ENCODE measurements at places on chromosomes 5 and 9.

- DNase-seq, result no peak
Observed at GRCh38 chr5:159269723-159270122, 6.6 kb downstream of the UBLCP1 start.

GRCh38 chr5:31934156-31934555 is 240.0 kb downstream of the GOLPH3 start:
- no peak for DNase-seq

- no peak for DNase-seq
Observed at GRCh38 chr5:83357621-83358231, 113.8 kb upstream of the VCAN start.

DNA sequence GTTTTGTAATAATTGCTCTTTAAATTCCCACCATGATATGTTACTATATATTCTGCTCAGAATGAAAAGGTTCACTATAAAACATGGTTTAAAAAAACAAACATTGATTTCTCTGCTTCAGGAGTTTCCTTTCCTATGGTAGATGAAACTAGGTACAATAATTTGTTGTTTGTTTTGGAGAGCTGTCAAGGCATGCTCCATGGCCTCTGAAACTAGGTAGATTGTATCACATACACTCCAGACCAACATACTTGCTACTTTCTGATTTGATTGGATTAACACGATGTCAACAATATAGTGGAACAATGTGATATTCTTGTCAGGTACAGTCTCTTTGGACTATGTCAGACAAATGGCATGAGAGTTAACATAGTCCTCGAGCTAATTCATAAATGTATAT is 452.7 kb upstream of the CDH9 start:
- no peak for DNase-seq

DNA sequence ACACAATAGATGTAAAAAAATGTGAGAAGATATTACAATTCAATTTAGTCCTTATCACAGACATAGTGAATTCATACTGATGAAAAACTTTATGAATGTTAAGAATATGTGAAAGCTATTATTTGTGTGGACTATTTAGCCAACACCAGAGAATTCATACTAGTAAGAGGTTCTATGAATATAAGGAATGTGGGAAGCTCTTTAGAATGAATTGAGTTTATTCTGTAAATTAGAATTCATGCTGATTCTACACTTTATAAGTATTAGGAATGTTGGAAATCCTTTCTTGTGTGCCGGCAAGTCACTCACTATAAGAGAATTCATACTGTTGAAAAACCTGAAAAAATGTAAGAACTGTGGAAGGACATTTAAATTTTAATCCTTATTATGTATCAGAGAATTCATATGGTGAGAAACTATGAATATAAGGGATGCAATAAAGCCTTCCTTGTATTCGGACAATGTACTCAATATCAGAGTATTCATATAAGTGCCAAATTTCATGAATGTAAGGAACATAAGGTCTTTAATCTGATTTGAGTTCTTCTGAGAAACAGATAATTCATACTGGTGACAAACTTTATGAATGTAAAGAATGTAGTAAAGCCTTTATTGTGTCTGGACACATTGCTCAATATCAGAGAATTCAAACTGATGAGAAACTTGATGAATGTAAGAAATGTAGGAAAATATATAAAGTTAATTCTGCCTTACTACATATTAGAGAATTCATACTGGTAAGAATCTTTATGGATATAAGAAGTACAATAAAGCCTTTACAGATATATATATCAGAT is 21.6 kb upstream of the PCDHA1 start:
- DNase-seq, result no peak

DNA sequence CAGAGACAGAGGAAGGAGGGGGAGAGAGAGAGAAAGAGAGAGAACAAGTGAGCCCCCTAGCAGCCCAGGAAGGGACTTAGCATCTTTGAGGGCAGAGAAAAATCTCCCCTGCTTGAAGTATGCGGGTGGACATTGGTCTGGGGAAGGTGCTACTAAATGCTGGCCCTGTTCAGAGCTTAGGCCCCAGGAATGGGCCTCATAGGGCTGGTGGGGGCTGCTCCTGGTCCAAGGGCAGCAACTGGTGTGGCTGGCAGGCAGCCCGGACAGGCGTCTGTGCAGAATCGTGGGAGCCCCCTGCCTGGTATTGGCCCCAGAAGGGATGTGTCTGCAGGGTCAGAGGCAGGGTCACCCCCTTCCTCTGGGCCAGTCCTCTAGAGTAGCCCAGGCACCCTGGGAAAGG is 47.8 kb upstream of the SUSD3 start:
- no peak for DNase-seq

GRCh38 chr5:31161781-31162181 is 31.7 kb upstream of the CDH6 start:
- no peak for DNase-seq

GRCh38 chr9:121674017-121674416 is 22.6 kb downstream of the DAB2IP start:
- DNase-seq, result no peak

GRCh38 chr5:176837707-176838115 is 27.4 kb downstream of the UNC5A start:
- DNase-seq, result no peak

DNA sequence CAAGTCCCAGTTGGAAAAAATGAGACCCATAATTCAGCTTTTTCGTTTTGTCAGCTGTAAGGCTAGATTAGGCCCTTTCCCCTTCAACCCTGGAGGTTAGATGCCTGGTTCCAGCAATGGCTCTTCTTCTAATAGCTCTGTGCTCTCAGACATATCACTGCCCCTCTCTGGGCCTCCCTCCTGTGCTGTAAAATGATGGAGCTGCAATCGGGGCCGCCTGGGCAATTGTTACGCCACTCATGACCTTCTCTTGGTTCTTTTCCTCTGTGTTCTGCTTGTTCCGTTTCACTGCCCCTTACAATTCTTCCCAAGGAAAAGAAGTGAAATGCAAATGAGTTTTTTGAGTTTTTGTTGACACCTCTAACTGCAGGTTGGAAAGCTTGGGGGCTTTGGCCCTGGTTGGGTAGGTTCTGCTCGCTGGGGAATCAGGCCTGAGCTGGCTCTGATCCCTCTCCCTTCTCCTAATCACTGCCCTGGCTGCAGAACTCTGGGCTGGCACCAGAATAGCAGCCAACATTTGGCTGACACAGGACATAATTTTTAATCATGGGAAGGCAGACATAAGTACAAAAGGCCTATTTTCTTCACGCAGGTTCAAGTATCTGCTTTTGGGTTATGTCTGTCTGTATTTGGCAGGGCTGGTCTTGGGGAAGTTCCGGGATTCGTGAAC is 110.9 kb downstream of the FOXD1 start:
- DNase-seq, result no peak

- no peak for DNase-seq
Observed at GRCh38 chr9:129995409-129996160, 47.4 kb downstream of the FNBP1 start.

Data from NCI-H526 treated with DMSO at 0.1 percent for 48 hours (cell line).